Thoracic aorta (tissue), 2 donors: ENCODE measurements at places on chromosomes 11 and 22. TPM values are rescaled to one million over a fixed set of nuclear protein-coding genes. Genes with fewer than 3 reads are reported as not detected.
A peak's percentile ranks its signal among the peaks of the same experiment; 100 is the strongest.

CRYBA4 gene
- not detected for total RNA-seq

TMPRSS4 gene
- not detected for total RNA-seq

LGR4 gene
- 48.6 TPM for total RNA-seq

C11orf42 gene
- total RNA-seq = not detected

MMP1 gene
- total RNA-seq = not detected

RIBC2 gene
- not detected for total RNA-seq

SYT13 gene
- total RNA-seq = not detected

PGR gene
- total RNA-seq = 25.2 TPM

DNA sequence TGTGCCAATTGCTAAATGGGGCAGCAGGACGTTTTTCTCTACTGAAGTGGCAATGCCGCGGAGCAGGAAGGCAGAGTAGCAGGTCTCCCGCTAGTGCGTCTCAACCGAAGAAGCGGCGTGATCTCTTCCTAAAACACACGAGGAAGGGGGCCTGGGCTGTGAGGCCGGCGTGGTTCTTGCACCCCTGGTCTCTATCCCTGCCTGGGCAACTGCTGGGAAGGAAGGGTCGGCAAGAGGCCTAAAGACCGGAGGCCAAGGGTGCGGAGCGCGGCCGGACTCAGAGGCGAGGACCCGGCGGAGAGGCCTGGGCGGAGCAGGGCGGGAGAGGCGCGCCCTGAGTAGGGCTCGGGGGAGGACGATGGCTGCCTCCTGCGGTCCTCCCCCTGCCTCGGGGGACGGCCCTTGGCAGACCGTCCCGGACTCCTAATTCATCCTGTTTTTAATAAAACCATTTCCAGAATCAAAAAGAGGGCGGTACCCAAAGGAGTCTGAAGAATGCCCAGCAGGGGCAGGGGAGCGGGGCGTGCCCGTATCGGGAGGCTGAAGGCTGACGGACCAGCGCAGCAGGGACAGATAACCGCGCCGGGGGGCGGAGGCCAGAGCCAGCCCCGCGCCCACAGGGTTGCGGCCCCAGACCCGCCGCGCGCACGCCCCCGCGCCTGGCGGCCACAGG, 572 bp upstream of the APLP2 start:
- DNase-seq = peak; percentile 11

GRCh38 chr11:121696177-121696871, 243.6 kb upstream of the SORL1-AS1 start:
- DNase-seq = no peak

GRCh38 chr22:22210375-22210774, 34.2 kb upstream of the VPREB1 start:
- DNase-seq = no peak

DNA sequence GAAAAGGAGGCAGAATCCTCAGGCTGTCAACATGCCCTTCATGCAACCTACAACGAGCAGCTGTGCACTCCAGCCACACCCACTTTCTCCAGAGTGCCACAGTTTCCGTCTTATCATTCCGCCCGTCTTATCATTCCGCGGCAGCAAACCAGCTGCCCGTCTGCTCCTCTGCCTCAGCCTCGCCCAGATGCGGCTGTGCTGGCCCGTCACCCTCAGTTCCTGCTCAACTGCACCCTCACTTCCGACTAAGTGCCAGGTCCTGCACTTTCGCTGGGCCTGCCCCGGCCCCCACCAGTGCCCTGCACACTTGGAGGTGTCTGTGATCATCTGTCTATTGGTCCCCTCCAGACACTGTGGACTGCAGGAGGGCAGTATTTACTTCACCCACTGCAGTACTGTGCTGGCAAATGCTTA, 43.7 kb downstream of the MICAL3 start:
- DNase-seq = no peak

DNA sequence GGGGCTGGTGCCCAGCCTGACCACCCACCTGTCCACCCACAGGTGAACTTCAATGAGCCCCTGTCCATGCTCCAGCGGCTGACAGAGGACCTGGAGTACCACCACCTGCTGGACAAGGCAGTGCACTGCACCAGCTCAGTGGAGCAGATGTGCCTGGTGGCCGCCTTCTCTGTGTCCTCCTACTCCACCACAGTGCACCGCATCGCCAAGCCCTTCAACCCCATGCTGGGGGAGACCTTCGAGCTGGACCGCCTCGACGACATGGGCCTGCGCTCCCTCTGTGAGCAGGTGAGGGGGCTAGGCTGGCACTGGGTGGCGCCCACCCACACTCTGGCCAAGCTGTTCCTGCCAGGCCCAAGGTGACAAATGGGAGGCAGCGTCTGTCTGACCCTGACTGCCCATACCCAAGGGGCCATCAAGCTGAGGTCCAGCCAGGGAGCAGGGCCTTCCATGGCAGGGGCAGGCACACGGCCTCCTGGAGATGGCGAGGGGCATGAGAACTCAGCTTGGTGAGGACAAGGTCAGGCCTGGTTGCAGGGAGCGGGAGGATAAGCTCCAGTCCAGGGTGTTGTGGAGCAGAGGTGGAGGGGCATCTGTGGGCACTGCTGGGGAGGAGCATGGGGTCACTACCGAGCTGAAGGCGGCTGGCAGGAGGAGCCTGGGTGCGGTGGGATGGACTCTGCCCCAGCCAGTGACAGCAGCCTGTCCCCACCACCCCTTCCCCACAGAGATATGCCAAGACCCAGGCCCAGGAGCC, 77.7 kb downstream of the MORC2 start:
- DNase-seq = no peak

- no peak for DNase-seq
Observed at GRCh38 chr11:118001494-118001971, 15.3 kb downstream of the IL10RA start.
